LNCaP clone FGC (cell line): ENCODE measurements at places on chromosomes 4 and X.
A peak's percentile ranks its signal among the peaks of the same experiment; 100 is the strongest.

GRCh38 chrX:69143530-69143929, 21.7 kb downstream of the PJA1 start:
- no peak for DNase-seq

DNA sequence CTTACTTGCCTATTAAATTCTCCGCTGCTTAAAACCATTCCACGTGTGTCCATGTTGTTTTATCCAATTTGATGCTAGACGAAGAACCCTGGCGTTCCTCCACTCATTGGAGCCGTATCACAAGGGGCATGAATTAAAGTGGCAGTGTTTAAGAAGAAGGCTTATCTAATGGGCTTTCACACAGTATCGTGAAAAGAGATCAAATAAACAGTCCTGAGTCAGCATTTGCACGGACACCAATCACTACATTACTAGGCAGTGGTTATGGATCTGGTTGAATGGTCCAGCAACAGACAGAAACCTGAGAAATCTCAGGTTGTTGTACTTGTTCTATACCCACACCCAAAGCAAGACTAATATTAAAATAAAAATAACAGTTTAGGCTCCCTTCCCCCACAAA, 671.6 kb downstream of the FAT4 start:
- DNase-seq = no peak

- DNase-seq = no peak
These were observed 48.6 kb upstream of the PARM1 start for GRCh38 chr4:74884266-74884665.

DNA sequence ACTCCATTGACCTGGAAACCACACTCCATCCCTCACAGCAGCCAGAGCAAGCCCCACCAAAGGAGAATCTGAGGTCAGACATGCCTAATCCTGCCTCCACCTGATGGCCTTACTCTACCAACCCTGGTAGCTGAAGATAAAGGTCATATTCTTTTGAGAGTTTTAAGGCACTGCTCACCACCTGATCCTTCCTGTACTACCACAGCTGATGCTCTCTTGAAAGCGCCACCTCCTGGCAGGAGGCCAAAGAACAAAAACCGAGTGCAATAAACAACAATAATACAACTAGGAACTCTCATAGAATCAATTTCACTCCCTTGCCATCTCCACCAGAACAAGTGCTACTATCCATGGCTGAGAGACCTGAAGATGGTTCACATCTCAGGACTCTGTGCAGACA, 301.6 kb downstream of the NAF1 start:
- DNase-seq = no peak

DNA sequence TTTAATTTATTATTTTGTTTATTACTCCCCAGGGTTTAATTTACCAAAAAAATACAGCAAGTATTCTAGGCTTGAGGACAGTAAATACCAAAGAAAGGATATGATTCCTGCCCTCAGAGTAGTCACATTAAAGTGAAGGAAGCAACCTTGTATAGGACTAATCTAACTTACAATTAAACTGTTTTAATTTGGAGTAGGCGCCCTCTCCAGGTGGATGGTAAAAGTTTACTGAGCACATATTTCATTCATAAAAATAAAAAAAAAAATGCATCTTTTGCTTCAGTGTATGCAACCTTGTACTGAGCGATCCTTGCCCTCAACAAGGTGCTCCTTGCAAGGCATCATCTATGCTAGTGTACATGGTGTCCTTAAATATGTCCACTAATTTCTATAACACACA, 72.0 kb upstream of the MAGEB16 start:
- peak; percentile 11 for DNase-seq
